ENCODE measurements at places on chromosomes 2 and 18.
A peak's percentile ranks its signal among the peaks of the same experiment; 100 is the strongest.

- H3K27ac ChIP-seq, result no peak overlapping the region
- H3K4me3 ChIP-seq, result peak overlapping the region; percentile 25
- H3K36me3 ChIP-seq, result no peaks in the 10 kb centered on the region
- H3K4me1 ChIP-seq, result peaks cover 11% of the 10 kb centered on the region
- no peaks in the 10 kb centered on the region for H3K27me3 ChIP-seq
- peak; percentile 72 for DNase-seq
Measured at GRCh38 chr2:237421542-237422116, 7.7 kb upstream of the COL6A3 start.

DNA sequence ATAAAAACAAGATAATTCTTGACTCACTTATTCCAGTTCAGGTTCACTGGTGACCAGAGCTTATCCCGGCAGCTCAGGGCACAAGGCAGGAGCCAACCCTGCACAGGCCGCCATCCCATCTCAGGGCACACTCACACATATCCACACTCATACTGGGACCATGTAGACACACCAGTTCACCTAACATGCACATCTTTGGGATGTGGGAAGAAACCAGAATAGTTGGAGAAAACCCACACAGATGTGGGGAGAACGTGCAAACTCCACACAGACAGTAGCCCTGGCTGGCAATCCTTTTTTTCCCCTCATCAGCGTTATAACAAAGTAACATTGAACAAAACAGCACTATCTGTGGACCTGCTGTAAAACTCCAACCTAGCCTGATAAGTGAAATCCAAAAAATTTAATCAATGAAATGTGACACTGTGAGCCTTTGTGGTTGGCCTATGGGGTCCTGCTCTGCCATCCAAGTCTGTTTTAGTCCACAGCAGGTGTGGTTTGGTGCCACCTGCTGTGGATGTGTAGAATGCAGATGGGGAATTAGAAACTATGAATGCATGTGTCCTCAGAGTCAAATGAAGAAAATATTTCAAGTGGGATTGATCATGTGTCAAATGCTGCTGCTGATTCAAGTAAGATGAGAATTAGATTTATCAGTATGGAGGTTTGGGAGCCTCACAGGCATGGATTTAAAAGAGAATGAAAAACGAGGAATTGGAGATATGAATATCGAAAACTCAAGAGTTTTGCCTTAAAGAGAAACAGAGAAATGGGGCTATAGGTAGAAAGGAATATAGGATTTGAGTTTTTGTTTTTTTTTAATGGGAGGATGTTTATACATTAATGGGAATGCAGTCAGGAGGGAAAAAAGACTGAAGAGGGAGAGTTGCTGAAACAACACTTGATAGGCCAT lies 47.0 kb downstream of the UGP2 start:
- no peak overlapping the region for H3K27ac ChIP-seq
- no peaks in the 10 kb centered on the region for H3K4me1 ChIP-seq

GRCh38 chr2:239966853-239967552 lies 58.1 kb downstream of the NDUFA10 start:
- no peaks in the 10 kb centered on the region for H3K4me1 ChIP-seq
- no peak overlapping the region for H3K27ac ChIP-seq
- H3K36me3 ChIP-seq, result peaks cover 87% of the 10 kb centered on the region

GRCh38 chr2:11750422-11750821 lies 4.0 kb downstream of the LPIN1 start:
- no peak overlapping the region for H3K4me3 ChIP-seq
- no peaks in the 10 kb centered on the region for H3K36me3 ChIP-seq
- peak; percentile 64 for DNase-seq
- H3K27ac ChIP-seq, result peak overlapping the region; percentile 80
- H3K4me1 ChIP-seq, result peaks cover 81% of the 10 kb centered on the region

DNA sequence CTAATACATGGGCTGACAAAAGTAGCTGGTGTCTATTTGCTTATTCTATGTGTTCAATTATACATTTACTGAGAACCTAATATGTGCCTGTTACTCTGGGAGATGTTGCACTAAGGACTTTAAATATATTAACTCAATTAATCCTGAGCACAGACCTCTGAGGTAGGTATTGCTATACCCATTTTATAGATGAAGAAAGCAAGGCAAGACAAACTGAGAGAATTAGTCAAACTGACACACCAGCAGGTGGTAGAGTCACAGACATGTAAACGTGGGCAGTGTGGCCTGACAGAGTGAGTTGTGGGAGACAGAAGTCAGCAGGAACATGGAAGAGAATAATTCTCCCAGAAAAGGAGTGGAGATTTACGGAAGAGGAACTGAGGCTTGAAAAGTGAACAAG lies 428.9 kb downstream of the LPIN1 start:
- no peaks in the 10 kb centered on the region for H3K27me3 ChIP-seq
- H3K36me3 ChIP-seq, result no peaks in the 10 kb centered on the region
- H3K4me1 ChIP-seq, result peaks cover 37% of the 10 kb centered on the region
- no peak for DNase-seq

DNA sequence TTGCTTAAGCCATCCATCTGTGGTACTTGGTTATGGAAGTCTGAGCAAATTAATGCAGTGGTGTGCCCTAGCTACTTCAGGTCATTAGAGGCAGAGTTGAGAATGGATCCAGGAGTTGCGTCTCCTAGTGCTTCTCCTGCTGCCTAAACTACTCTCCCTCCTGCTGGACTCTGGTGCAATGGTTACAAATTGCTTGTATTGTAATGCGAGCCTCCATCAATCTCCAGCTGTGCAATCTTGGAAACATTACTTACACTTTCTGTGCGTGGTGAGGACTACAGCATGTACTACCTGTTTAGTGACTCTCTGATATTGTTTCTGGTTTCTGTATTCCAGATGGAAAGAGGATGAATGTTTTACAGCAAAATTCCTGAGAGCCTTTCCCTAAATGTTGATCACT lies 119.0 kb upstream of the CYRIA start:
- H3K27ac ChIP-seq, result no peak overlapping the region
- H3K27me3 ChIP-seq, result no peaks in the 10 kb centered on the region
- DNase-seq, result no peak
- no peaks in the 10 kb centered on the region for H3K4me1 ChIP-seq

GRCh38 chr2:144224472-144224871 lies 295.4 kb downstream of the ZEB2 start:
- no peaks in the 10 kb centered on the region for H3K36me3 ChIP-seq
- no peak overlapping the region for H3K27ac ChIP-seq
- no peaks in the 10 kb centered on the region for H3K4me1 ChIP-seq
- H3K27me3 ChIP-seq, result no peaks in the 10 kb centered on the region
- no peak for DNase-seq

DNA sequence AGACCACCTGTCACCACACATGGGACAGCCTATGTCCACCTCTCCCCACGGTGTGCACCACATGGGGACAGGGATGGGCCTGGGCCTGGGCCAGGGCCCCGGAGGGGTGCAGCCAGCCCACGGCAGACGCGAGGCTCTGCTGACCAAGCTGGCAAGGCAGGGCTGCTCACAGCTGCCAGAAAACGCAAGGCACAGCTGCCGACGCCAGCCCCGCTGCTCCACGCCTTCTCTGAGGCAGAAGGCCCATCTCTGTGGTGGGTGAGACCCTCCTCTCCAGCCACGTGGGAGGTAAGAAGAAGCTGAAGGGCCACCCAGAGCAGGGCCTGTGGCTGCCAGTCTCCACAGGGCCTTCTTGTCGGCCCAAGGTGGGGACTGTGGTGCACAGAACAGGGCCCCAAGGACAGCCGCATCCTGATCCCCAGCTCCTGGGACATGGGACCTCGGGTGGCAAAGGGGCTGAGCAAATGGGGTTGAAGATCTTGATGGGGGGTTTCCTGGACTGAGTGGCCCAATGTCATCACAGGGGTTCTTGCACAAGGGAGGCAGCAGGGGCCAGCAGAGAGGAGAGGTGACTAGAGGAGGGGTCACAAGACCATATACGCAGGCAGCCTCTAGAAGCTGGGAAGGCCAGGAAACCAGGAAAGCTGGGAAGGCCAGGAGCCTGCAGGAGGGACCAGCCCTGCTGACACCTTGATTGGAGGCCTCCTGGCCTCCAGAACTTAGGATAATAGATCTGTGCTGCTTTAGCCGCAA lies 72.3 kb downstream of the NDUFA10 start:
- H3K27me3 ChIP-seq, result no peaks in the 10 kb centered on the region
- H3K27ac ChIP-seq, result no peak overlapping the region
- H3K4me3 ChIP-seq, result no peak overlapping the region
- peaks cover 8% of the 10 kb centered on the region for H3K36me3 ChIP-seq

GRCh38 chr2:48854681-48855080 lies 99.2 kb upstream of the LHCGR start:
- H3K27ac ChIP-seq, result no peak overlapping the region
- H3K4me1 ChIP-seq, result no peaks in the 10 kb centered on the region
- DNase-seq, result no peak
- no peak overlapping the region for H3K4me3 ChIP-seq
- H3K27me3 ChIP-seq, result no peaks in the 10 kb centered on the region

- no peak overlapping the region for H3K4me3 ChIP-seq
- H3K27ac ChIP-seq, result no peak overlapping the region
- H3K4me1 ChIP-seq, result no peaks in the 10 kb centered on the region
- no peak for DNase-seq
Measured at GRCh38 chr2:19158896-19159295, 199.5 kb downstream of the OSR1 start.

DNA sequence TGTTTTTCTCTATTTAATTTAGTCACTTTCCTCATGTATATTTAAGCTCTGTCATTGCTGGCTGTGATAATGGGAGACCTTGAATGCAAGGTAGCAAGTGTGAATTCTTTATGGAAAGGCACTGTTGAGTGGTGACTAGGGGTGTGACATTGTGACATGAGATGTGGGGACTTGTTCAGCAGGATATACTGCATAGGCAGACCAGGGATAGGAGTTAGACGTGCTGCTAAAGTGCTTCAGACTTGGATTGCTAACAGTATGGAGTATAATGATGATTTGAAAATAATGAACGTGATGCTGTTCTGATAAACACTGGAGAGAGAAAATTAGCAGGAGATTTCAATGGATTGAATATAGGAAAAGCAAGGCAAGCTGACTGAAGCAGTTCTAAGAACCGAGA lies 135.1 kb downstream of the NCOA1 start:
- no peak overlapping the region for H3K27ac ChIP-seq
- no peaks in the 10 kb centered on the region for H3K27me3 ChIP-seq
- no peak for DNase-seq
- H3K4me3 ChIP-seq, result no peak overlapping the region
- H3K4me1 ChIP-seq, result no peaks in the 10 kb centered on the region

DNA sequence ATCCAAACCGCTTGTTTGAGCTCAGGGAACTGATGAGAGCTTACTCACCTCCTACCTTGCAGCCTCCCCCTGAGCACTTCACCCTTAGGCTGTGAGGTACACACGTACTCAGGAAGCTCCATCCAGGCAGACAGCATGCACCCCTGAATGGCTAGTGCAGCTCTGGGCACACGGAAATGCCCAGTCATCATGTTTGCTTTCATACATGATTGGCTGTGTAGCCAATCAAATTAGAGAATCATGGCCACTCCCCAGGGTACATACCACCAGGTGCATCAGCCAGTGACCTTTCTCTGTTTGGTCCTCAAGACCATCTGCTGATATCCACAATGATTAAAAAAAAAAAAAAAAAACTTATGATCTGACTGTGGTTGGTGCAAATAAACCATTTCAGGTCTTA lies 42.1 kb downstream of the RNF152 start:
- DNase-seq, result no peak
- H3K4me3 ChIP-seq, result no peak overlapping the region
- H3K4me1 ChIP-seq, result no peaks in the 10 kb centered on the region
- H3K27ac ChIP-seq, result no peak overlapping the region
- H3K27me3 ChIP-seq, result no peaks in the 10 kb centered on the region

GRCh38 chr18:62904396-62905285 lies 189.3 kb downstream of the PHLPP1 start:
- no peak for DNase-seq
- no peak overlapping the region for H3K4me3 ChIP-seq
- no peaks in the 10 kb centered on the region for H3K4me1 ChIP-seq
- H3K27ac ChIP-seq, result no peak overlapping the region

DNA sequence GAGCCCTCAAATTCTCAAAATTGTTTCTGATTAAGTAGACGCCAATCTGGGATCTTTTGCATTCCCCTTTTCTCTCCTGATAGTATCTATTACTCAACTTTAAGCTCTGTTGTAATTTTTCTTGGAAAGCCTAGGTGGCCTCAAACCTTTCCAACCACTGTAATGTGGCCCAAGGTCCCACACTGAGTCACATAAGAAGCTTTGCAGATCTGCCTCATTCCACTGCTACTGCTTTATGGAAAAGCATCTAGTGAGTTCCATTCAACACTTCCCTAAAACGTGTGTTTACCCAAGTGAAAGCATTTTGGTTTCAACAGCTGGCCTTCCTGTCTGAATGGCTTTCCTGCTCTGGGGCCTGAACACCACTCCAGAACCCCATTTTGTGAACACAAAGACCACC lies 493.6 kb upstream of the SPHKAP start:
- no peaks in the 10 kb centered on the region for H3K27me3 ChIP-seq
- H3K27ac ChIP-seq, result no peak overlapping the region

GRCh38 chr2:172234716-172235691 lies 132.3 kb upstream of the DLX2 start:
- peak overlapping the region; percentile 59 for H3K4me3 ChIP-seq
- no peaks in the 10 kb centered on the region for H3K36me3 ChIP-seq
- H3K27me3 ChIP-seq, result peaks cover 7% of the 10 kb centered on the region
- H3K27ac ChIP-seq, result no peak overlapping the region

DNA sequence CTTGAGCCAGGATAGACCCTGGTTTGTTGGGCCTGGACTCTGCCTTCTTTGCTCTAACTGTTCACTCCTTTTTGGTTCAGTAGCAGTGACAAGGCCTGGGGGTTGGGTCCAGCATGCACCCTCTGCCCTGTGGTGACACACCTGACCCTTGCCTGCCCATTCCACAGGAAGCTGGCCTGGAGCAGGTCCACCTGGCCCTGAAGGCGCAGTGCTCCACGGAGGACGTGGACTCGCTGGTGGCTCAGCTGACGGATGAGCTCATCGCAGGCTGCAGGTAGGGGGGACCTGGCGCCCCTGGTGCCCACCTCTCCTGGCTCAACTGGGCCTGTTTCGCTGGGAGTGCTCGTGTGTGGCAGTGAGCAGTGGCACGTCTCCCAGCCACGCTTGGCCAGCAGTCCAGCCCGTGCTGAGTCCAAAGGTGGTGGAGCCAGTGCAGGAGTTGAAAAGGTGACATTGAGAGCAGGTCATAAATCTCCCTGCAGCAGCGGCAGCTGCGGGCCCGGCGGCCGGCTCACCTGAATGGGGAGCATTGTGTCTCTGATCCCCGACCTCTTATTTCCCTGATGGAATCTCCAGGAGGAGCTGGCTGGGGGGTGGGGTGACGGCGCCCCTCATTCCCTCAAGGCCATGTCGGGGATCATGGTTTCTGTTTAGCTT lies 102.6 kb downstream of the DYSF start:
- H3K27ac ChIP-seq, result no peak overlapping the region
- H3K4me1 ChIP-seq, result no peaks in the 10 kb centered on the region
- H3K36me3 ChIP-seq, result no peaks in the 10 kb centered on the region
- H3K4me3 ChIP-seq, result no peak overlapping the region
- no peak for DNase-seq

GRCh38 chr2:144328938-144329337 lies 191.0 kb downstream of the ZEB2 start:
- H3K4me3 ChIP-seq, result no peak overlapping the region
- DNase-seq, result no peak
- H3K27ac ChIP-seq, result no peak overlapping the region
- peaks cover 14% of the 10 kb centered on the region for H3K4me1 ChIP-seq

- no peaks in the 10 kb centered on the region for H3K27me3 ChIP-seq
- DNase-seq, result no peak
- no peak overlapping the region for H3K4me3 ChIP-seq
- H3K36me3 ChIP-seq, result no peaks in the 10 kb centered on the region
- no peaks in the 10 kb centered on the region for H3K4me1 ChIP-seq
Measured at GRCh38 chr2:139438478-139438877, 658.3 kb upstream of the NXPH2 start.

- H3K27me3 ChIP-seq, result peaks cover 3% of the 10 kb centered on the region
- H3K36me3 ChIP-seq, result no peaks in the 10 kb centered on the region
- DNase-seq, result no peak
- H3K27ac ChIP-seq, result no peak overlapping the region
Measured at GRCh38 chr2:200788121-200788718, 23.5 kb upstream of the BZW1 start.

Measured in CD4-positive, alpha-beta T cell (primary cell).